Left hindlimb (tissue), 1 donor: ENCODE measurements at places on chromosomes 7 and 10.
A peak's percentile ranks its signal among the peaks of the same experiment; 100 is the strongest.

DNA sequence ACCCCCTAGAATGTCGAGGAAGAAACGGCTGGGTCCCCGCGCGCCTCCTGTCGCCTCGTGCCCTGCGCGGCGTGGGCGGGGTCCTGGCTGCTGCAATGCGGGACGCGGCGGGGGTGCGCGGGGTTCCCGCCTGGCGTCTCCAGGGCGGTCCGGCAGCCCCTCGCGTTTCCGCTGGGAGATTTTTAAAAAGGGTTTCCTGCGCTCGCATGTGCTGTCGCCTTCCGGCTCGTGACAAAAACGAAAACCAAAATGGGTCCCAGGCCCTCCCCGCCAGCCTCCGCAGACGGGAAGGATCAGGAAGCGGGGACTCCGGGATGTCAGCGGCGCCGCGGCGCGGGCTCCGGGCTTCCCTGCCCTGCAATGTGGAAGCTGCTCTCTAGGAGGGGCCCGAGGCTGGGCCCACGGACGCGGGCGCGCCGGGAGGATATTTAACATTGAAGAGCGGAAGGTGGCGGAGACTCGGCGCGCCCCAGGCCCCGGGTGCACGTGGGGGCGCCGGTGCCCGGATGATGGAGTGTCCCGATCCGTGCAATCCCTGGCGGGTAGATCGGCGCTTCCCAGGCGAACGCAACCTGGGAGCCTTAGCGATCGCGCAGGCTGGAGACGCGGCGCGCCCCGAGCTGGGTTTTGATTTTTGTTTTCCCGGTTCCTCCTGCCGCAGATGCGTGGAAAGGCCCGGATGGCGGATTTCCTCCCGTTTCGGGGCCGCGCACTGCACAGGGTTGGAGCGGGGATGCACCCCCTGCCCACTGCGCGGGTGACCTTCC lies 1.0 kb downstream of the PFKP start:
- peak; percentile 71 for DNase-seq

DNA sequence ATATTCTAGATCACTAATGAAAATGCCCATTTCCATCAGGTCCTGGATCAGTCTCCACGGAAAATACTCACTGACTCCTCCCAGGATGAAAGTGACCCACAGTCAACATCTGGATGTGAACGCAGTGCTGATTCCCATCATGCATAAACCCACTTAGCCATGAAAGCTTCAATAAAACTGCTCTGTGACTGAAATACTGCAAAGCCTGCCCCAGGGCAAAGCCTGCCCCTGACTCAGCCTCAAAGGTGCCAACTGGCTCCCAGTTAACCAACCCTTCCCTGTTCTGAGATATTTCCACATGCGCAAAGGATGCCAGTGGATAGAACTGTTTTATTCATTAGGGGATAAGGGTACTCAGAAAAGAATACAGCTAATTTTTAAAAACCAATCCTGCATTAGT lies 24.0 kb downstream of the OSBPL3 start:
- no peak for DNase-seq

DNA sequence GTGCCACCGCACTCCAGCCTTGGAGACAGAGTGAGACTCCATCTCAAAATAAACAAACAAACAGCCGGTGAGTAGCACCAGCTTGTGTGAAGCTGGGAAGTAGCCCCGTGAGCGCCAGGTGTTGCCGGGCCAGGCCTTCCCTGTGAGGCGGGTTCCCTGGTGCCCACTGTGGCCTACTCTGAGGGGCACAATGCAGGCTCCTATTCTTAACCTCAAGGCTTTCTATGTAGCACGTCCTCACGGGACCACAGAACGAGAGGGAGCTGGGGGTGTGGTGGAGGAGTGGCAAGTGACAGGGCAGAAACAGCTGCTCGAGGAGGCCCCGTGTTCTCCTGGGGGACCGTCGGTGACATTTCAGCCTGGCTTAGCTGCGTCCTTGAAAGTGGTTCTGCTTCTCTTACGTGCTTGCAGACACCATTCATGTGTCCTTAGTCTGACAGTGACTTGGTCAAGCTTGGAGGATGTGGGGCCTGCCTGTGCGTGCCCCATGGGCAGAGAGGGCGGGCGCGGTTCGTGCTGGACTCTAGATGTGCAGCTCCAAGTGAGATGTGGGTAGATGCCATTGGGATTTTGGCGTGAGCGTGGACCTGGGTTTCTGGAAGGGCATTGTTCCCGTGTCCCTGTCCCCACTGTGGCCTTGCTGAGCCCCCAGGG lies 116.6 kb downstream of the NKX6-2 start:
- no peak for DNase-seq

GRCh38 chr10:86663576-86664339 lies 4.6 kb upstream of the LDB3 start:
- peak; percentile 29 for DNase-seq

GRCh38 chr10:10589540-10590303 lies 427.9 kb upstream of the CELF2 start:
- DNase-seq: no peak

- DNase-seq: peak; percentile 24
Observed at GRCh38 chr10:46541735-46542566, 14.5 kb downstream of the GPRIN2 start.

GRCh38 chr7:68980011-68980410 lies 618.3 kb upstream of the AUTS2 start:
- no peak for DNase-seq

- DNase-seq: no peak
Observed at GRCh38 chr7:130149281-130150139, 55.7 kb downstream of the TMEM209 start.

- no peak for DNase-seq
Observed at GRCh38 chr10:69472142-69472541, 20.9 kb downstream of the TSPAN15 start.

DNA sequence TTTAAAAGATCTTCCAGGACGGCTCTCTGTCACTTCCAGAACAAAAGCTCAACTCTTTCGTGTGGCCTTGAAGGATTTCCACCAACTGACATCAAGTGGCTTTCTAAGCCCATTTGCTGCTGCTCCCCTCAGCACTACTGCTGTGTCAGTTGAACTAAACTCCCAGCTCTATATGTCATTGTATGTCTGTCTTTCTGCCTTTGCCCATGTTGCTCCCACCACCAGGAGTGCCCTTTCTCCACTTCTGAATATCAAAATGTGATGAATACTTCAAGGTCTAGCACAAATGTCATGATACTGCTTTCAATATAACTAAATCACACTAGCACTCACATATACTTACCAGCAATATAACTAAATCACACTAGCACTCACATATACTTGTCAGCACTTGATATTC lies 138.3 kb downstream of the ATXN7L1 start:
- DNase-seq: no peak

DNA sequence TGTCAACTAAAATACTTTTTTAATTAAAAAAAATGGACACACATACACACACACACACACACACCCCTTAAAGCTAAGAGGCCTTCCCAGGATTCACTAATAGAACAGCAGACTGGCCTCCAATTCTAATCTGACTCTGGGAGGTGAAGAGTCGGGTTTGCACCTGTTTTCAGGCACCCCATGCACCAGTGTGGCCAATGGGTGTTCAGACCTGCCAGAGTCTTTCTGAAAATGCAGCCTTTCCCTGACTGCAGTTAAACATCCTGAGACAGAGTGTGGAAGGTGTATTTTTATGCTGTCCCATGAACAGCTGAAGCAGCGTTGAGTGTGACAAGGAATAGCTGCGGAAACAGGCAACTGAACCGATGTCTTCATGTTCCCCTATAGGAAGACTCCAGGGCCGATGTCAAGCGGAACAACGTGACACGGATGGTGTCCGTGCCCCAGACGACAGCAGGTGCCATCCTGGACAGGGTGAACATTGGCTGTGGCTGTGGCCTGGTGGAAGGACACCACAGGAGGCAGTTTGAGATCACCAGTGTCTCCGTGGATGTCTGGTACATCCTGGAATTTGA lies 74.6 kb upstream of the LYZL2 start:
- no peak for DNase-seq

DNA sequence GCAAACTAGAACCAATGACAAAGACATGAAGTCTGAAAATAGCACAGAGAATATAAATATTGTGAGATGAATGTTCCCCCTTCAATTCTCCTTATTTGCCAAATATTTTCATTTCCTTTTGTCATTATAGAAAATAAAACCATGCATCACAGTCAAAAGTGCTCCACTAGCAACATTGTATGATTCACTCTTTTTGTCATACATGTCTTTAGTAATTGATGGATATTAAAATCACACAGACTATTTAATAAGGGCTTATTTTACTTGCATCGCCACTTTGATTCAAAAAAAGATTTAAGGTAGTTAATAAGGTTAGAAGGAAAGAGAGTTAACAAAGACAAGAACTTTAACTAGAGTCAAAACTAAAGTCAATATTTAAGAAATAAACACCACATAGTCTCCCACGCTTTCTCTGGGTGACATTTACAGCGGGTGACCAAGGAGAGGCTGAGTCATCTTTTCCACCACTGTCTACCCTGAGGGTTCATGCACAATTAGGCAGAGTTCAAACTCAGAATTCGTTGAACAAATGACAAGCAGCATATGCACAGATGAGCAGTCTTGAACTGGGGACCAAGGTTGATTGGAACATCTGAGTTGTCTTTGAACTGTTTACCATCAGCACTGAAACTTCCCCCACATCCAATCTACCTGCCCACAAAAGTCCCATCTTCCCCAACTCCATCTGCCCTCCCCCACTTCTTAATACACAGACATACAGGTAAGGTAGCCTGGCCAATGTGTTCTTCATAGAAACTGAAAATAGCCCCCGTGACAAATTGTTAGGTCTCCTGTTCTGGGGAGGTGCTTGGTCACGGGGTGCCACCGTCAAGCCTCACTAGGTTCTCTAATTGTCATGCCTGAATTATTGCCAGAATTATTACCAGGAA lies 42.5 kb downstream of the C7orf25 start:
- DNase-seq: no peak

DNA sequence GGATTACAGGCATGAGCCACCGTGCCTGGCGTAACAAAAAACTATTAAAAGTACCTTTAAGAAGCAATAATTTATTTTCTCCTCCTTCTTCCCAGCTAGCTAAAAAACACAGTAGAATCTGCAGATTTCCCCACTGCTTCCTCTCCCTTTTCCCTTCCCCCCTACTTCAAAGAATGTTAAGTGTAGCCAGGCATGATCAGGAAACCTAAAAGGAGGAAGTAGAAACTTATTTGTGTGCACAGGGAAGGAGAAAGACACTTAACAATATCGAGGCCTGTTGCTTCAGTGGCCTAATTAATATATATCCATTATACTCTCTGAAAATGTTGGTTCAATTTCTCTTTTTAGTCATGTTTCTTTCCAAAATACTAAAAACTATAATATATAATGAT lies 127.7 kb downstream of the NRBF2 start:
- no peak for DNase-seq

- no peak for DNase-seq
Observed at GRCh38 chr7:46220066-46220630, 299.1 kb upstream of the IGFBP3 start.

DNA sequence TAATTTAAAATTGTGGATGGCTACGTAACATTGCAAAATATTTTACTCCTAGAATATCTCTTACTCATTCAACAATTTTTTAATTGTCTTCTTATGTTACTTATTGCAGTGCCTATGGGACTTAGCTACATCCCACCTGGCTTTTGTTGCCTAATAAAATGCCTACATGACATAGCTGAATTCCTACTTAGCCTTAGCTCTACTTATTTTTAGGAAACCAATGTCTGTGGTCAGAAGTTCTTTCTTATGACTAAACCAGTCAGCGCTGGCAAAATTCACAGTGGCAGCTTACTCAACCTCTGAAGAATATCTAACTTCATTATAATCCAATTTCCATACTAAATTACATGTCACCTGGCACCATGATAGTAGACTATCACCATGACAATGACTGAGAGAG lies 1612.4 kb upstream of the LRRTM3 start:
- DNase-seq: no peak

DNA sequence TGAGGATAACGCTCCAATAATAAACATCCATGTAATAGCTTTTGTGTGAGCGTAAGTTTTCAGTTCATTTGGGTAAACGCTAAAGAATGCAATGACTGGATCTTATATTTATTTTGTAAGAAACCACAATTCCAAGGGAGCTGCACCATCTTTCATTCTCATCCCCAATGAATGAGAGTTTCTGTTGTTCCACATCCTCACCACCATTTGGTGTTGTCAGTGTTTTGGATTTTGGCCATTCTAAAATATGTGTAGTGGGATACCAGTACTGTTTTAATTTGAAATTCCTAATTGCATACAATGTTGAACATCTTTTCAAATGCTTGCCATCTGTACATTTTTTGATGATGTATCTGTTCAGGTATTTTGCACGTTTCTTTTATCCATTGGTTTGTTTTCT lies 50.9 kb upstream of the SEMA3D start:
- DNase-seq: no peak

DNA sequence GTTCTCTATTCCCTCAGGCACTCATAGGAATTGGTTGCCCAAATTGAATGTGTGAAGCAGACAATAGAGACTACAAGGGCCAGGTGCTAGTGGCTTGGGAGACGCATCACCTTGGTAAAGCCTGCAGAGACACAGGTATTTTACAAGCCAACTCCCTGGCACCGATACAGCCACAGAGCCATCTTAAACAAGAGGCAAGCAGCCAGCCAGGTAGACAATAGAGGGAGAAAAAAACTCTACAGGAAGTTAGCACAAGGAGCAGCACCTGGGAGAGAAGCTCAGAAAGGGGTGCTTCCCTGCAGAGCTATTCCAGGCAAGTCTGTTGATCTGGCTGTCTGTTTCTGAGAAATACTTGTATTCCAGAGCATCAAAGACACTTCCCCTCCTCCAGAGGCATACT lies 43.0 kb upstream of the CDK1 start:
- no peak for DNase-seq

DNA sequence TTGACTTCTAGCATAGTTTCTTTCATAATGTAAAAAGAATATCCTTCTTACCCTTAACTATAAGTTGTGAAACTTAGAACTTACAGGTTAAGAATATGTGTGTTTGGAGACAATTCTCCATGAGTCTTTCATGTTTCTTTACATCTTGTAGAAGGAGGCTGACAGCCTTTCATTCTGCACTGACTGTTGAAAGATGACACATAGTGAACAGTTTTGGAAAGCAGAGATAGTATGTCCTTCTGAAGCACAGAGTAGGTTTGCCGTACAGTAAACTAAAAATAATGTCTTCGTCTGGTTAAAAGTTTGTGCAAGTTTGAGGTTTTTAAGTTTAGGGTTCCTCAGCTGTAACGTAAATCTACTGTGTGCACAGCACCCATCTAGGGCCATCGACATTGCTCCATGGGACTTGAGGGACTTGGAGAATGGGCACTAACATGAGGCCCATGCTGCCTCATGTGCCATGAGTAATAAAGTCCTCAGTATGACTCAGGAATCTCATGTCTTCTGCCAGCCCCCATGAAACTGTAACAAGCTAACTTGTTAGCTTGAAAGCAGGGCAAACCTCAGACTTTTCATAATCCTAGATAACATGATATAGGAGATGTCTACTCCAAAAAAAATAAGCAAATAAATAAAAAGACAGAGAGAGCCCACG lies 24.5 kb upstream of the ELAPOR2 start:
- DNase-seq: no peak

- DNase-seq: no peak
Observed at GRCh38 chr7:124155432-124156022, 122.7 kb upstream of the TMEM229A start.
